ENCODE measurements at places on chromosomes 2 and 18.

DNA sequence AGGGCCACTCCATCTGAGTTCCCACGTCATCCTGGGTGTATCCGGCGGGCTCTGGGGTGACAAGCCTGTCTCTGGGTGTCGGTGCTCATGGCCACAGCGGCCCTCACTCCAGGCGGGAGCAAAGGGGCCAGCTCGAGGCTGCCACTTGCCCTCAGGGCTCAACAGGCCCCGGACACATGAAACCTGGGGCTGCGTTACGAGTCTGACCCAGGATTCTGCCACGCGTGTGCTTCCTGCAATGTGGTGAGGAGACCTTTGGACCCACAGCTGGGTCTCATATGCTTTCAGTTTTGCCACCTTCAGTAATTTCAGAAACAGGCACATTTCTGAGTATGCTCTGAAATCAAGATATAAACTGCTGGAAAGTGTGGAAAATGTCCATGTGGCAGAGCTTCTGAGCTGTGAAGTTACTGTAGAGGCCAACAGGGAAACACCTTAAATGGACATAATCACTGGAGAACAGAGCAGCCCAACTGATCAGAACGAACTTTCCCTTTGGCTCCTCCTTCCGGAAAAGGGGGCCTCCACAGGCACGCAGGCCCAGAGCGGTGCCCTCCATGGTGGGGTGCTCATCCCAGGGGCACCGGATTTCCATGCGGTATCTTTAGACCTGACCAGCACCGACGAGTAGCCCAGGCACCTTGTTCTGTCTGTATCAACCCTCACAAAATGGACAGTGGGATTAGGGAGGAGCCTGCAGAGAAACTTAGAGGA lies 14.1 kb downstream of the PER2 start:
- DNase-seq: no peak

- DNase-seq: no peak
Observed at GRCh38 chr2:180938451-180938850, 42.0 kb upstream of the UBE2E3 start.

GRCh38 chr2:231494669-231495068 lies 30.4 kb upstream of the NCL start:
- DNase-seq: no peak

GRCh38 chr2:32738939-32739338 lies 111.1 kb downstream of the TTC27 start:
- DNase-seq: no peak

- DNase-seq: no peak
Observed at GRCh38 chr18:56377231-56377630, 261.2 kb downstream of the TXNL1 start.
